ENCODE measurements at places on chromosomes 6 and 20. TPM values are rescaled to one million over a fixed set of nuclear protein-coding genes. Genes with fewer than 3 reads are reported as not detected.

DNA sequence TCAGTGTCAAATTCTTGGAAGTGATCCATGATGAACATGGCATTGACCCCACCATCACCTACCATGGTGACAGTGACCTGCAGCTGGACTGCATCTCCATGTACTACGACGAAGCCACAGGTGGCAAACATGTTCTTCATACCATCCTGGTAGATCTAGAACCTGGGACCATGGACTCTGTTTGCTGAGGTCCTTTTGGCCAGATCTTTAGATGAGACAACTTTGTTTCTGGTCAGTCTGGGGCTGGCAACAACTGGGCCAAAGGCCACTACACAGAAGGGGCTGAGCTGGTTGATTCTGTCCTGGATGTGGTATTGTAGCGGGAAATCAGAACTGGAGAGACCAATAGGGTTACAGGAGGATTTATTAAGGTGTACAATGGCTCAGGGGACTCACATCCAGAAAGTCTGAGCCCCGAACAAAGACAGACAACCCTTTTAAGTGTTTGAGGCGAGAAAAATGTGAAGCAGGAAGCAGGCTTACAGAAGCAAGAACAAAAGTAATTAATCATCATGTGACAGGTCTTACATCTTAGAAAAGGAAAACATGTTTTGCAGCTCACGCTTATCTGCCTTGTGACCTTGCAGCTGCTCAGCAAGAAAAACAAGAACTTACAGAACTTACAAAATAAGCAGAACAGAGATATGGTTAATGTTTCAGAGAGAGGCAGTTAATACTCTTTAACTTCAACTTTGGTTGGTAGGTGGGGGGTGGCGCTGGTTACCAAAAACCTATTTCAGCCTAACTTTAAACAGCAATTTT is 58.8 kb upstream of the MOCS1 start:
- DNase-seq = peak; percentile 31

DNA sequence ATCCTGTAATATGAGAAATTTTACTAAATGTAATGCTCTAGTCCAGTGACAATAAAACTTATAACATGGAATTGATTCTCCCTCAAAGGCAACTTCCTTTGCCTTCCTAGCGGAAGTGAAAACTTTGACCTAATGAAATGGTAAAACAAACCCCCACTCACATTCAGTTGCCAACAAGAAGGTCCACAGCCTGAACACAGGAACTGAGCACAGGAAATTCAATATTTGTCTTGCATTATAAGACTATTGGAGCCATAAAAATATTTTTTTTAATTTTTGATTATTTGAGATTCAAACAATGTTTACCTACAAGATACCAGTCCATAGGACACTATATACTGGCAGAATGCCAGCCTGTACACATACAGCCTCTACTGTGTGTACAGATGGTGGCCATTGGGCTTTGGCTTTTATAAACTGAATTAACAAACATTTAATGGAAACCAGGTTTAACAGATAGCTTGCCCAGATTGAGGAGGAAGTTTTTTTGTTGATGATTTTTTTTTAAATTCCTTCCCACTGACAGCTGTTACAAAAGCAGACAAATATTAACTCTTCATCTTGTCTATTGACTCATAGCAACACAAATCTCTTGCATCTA is 481.5 kb upstream of the JAG1 start:
- DNase-seq = no peak

DNA sequence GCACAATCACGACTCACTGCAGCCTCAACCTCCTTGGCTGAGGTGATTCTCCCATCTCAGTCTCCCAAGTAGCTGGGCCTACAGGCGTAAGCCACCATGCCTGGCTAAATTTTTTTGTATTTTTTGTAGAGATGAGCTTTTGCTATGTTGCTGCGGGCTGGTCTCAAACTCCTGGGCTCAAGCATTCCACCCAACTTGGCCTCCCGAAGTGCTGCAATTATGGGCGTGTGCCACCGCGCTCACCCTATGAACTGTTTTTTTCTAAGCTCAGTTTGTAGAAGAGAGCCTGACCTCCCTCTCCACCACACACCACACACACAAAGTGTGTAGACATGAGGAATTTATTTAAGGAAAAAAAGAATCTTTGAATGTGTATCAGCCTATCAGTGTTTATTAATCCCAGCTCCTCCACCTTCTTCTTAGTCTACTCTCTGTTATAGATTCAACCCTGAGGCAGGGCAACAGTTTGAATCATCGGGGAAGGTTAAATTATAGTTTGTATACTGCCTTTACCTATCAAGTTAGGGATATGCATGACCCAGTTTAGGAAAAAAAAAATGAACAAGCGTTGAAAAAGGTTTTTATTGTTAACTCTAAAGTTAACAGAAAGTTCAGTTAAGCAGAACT is 74.1 kb downstream of the PLEKHG1 start:
- no peak for DNase-seq

GRCh38 chr6:134007077-134007476 is 45.3 kb downstream of the SLC2A12 start:
- DNase-seq = no peak

DNA sequence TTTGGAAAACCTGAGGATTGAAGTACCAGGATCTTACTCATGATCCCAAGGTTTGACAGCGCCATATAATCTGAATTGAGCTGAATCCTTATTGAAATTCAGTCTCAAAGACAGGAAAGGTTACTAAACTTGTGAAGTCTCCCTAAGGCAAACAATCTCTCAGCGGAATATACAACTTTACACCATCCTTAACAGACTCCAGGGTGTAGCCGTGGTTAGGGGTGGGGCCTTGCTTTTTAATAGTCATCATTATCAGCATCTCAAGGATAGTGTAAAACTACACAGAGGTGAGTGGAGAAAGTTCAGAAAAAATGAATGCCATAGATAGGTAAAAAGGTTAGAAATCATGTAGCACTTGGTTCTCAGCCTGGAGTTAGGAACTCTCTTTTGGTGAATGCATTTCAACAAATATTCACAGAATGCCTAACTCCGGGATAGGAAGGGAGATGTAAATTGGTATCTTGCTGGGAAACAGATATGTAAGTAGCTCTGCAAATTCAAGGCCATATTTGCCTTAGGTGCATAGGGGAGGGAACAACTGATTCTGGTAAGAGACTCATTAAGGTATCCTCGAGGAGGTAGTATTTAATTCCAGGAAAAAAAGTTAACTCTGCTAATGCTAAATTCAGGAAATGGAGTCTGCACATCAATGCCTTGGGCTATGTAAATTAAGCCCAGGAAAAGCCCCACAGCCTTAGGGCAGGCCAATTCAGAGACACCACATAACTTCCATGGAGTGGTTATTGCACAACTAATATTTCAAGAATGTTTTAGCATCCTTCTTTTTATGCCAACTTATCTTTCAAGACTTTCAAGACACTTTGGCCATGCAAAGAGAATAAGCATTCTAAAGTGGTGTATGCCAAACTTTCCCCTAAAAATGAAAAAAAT is 61.6 kb downstream of the SNAP25 start:
- DNase-seq = no peak

- DNase-seq = no peak
Observed at GRCh38 chr20:44800391-44801046, 9.8 kb downstream of the RIMS4 start.

- peak; percentile 100 for DNase-seq
Observed at GRCh38 chr6:47700053-47700452, 1.7 kb downstream of the ADGRF4 start.

DNA sequence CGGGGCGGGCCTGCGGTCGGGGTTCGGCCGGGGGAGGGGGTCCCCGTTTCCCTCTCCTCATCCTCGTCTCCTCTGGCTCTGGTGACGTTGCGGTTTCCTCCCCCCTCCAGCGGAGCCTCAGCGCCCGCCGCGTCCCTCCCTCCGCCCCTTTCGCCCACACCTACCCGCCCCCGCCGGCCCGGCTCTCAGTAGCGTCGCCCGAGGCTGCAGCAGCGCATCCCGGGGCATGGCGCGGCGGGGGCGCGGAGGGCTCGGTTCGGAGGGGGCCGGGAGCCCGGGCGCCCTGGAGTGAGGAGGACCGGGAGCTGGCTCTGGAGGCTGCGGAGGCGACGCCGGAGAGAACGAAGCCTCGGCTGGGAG is at the start of gene DSE:
TSS of gene DSE (plus strand) at position 188 of the 360 bp plus-strand sequence. CDS start 28,304 bp downstream, outside the sequence.
- DNase-seq = peak; percentile 73

DNA sequence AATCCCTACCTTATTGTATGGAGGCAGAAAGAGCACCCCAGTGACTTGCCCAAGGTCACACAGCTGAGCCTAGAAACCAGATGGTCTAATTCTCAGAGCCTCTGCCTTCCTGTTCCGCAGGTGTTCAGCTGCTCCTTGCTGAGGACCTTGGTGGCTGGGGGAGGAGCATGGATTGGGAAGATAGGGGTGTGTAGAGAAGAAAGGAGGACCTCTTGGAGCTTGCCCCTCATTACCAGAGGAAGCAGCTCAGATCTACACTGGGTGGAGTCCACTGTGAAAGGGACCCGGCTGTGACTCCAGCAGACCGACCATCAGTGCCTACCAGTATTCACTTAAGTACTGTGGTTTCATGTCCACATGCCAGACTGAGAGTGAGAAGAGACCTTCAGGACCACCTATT is 15.2 kb downstream of the FOXP4 start:
- no peak for DNase-seq

GRCh38 chr20:32707691-32708581 is 34.2 kb upstream of the C20orf203 start:
- peak; percentile 11 for DNase-seq

GRCh38 chr6:91501930-91502329 is 915.1 kb upstream of the MAP3K7 start:
- DNase-seq = no peak

- no peak for DNase-seq
Observed at GRCh38 chr6:105578179-105578707, 175.4 kb upstream of the PREP start.

GRCh38 chr20:609371-609964 is 641 bp downstream of the TCF15 start:
- DNase-seq = no peak

- no peak for DNase-seq
Observed at GRCh38 chr6:87807475-87807874, 105.4 kb upstream of the AKIRIN2 start.

DNA sequence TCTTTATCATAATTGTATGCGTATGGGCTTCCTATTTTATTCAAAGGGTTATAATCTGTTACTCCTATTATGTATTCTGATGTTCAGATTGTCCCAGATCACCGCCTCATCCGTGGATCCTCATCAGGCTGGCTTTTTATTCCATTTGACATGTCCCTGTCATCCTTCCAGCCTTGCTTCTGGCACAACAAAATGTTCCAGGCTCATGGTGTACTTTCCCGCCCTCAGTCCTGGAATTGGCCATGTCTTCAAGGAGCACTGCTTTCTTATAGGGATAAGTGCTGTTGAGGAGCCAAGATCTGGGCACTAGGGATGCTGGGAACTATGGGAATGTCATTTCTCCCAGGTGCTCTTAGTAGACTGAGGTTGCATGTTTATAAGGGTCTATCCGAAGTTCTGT is 207.8 kb downstream of the JARID2 start:
- DNase-seq = no peak

- no peak for DNase-seq
Observed at GRCh38 chr6:25326960-25327359, 47.8 kb downstream of the CARMIL1 start.

DNA sequence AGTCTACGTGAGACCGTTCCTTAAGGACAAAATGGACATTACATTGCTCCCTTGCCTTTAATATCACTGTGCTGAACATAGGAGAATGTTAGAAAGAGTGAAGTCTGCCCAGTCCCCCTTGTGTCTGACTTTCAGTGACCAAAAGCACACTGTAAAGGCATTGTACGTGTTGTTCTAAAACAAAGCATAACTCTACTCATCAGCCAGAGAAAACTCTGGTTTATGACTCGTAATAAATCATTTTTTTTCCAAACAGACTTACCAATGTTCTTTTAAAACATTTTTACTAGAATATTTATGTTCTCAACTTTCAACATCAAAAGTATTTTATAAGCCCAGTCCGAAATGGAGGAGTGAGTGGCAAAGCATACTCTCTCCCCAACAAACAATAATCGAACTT is 262.5 kb downstream of the GJA1 start:
- DNase-seq = peak; percentile 53

RAE1 gene
- 21.6 TPM for total RNA-seq

C20orf204 gene
- total RNA-seq = 1.2 TPM

HDGFL1 gene
- not detected for total RNA-seq

BHLHE23 gene
- total RNA-seq = not detected

STAU1 gene
- total RNA-seq = 34.3 TPM

SLPI gene
- 854 TPM for total RNA-seq

Data from bronchial epithelial cell (primary cell).